ENCODE measurements at places on chromosomes 2 and 18.

DNA sequence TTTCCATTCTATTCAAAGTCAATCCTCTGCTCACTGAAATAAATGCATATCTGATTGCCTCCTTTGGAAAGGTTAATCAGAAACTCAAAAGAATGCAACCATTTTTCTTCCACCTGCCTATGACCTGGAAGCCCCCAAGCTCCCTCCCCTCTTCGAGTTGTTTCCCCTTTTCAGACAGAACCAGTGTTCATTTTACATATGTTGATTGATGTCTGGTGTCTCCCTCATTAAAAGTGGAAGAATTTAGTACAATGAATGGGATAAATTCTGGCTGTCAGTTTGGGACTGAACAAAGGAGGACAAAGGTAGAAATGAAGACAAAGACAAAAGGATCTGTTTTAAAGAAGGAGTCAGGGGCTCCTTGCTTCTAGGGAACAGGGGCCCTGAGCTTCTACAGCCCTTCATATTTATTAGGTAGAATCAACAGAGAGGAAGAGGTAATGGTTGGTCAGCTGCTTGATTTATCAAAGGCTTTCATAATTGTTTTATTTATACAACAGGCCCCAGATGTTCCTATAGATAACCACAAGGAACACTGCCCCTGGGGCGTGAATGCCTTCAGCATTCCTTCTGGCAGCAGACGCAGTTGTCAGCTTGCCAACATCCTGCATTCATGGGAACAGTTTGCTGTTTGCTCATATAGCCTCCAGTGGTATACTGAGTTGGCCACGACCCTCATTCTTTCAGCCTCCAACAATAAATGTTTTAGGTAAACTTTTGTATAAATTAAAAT, 949.8 kb upstream of the LRATD1 start:
- no peak for DNase-seq

GRCh38 chr2:230995821-230996220, at the start of gene SPATA3:
Gene SPATA3, plus strand, starts transcription at chr2:230996121. Its CDS starts 113 bp downstream, at chr2:230996234.
- no peak for DNase-seq

GRCh38 chr2:165357758-165358157, 111.7 kb upstream of the CSRNP3 start:
- DNase-seq = no peak

DNA sequence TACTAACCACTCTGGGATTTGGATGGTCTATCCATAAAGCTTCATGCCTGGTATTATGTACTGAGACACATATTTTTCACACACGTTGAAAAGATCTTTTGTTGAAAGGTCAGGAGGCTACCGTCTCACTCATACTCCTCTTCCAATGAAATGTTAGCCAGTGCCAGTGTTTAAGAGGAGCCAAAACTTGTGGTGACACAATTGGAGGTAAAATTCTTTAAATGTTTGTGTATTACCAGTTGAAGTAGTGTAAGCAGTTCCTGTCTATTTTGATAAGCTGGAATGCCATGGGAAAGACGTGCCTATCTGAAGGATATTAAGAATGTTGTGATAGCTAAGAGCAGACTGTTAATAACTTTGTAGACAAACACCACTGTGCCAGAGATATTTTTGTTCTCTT, 32.1 kb downstream of the MARCHF7 start:
- DNase-seq = no peak

- DNase-seq = no peak
These were observed 605 bp downstream of the ZNF2 start for GRCh38 chr2:95166065-95166763.

Measured in stimulated activated CD4-positive, alpha-beta T cell treated with anti-CD3 and anti-CD28 coated beads, Interleukin-1b, Interleukin-23, amount 100 ng/mL, for 24 hours (primary cell).